Activated CD4-positive, alpha-beta T cell treated with anti-CD3 and anti-CD28 coated beads, Interleukin-2, Interleukin-4, amounts not matched to agents 100 ng/mL and 50 ng/mL, durations not matched to agents 16 hours and 8 hours (primary cell): ENCODE measurements at places on chromosomes 5 and 9.

DNA sequence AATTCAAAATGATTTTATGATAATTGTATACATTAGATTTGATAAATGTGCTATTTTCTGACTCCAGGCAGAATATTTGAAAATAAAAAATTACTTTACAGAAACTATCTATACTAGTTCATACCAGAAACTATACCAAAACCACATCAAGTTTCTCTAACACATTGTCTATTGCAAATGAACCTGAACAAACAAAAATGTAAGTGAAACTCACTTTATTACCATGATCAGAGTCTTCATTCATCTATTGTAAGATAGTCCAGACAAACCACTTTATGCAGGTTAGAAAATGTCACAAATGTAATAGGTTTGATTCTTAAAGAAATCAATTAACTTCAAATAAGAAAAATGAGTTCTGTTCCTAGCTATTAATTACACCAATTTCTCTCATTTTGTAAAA, 99.4 kb downstream of the OXCT1 start:
- no peak for DNase-seq

GRCh38 chr5:113302120-113302519, 132.7 kb downstream of the TSSK1B start:
- DNase-seq = no peak

DNA sequence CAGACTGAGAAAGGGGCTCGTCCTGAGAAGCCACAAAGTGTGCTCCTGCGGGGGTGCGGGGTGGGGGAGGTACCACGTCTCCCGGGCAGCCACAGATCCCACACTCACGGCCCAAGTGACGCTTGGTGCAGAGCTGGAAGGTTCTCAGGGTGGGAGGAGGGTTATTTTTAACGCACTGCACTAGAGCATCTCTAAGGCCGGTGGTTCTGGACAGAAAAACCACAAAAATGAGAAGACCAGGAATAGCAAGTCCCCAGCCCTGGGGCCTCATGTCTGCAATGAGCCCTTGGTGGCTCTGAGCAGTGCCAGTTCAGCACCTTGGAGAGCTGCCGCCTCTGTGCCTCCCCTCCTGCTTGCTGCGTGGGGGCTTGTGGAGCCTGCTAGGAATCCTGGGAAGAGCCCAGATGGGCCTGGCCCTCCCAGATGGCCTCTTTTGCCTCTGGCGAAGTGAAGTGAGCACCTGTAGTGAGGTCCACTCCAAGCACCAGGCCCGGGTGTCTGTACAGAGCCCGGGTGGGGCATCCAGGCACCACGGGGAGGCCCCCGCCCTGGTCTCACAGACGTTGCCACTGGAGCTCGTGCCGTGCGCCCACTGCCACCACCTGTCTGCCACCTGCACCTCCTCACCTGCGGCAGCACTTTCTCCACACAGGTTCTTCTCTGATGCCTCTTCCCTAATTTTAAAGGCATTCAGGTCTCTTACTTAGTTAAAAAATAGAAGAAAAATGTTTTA, 48.9 kb upstream of the CACNA1B start:
- DNase-seq = no peak

DNA sequence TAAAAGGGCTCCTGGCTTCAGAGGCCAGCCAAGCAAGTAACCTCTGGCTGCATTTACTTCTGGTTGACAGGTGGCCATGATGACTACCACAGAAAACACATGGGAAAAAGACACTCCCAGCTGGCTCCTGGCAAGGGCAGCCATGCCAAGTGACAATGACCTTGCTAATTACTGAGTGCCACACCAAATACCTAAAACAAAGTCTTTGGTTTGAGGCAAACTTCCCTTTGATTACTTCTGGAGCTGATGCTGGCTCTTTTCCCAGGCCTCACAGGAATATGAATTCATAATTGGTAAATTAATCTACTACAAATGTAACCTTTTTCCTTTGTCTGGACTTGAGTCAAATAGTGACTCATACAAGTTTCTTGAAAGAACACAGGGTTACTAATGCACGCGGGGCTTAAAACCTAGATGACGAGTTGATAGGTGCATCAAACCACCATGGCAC, 61.0 kb downstream of the LPAR1 start:
- DNase-seq = no peak

GRCh38 chr5:54867310-54867944, 118.0 kb downstream of the ESM1 start:
- DNase-seq = peak; percentile 55

- DNase-seq = no peak
Measured at GRCh38 chr9:121218357-121219027, 16.8 kb upstream of the RAB14 start.

- DNase-seq = no peak
Measured at GRCh38 chr9:21902136-21902535, 92.1 kb downstream of the CDKN2A start.

DNA sequence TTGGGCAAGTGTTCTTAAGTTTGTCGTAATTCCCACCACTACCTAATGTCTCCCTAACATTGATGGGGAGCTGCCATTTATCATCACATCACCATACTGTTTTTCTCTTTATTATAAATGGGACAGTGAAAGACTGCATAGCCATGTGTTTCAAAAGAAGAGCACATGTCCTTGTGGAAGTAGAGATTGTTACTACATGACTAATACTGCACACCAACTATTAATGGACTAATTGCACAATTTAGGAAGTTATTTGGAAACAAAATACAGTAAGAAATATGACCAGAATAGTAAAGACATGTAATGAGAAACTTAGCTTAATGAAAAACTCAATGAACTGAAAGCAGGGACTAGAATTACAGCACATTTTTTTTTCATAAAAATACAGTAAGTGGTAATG, 12.0 kb upstream of the ELOVL7 start:
- DNase-seq = no peak

GRCh38 chr9:15743512-15743911, 190.7 kb downstream of the CCDC171 start:
- DNase-seq = no peak

GRCh38 chr9:137317021-137317717, 15.1 kb upstream of the NRARP start:
- no peak for DNase-seq

DNA sequence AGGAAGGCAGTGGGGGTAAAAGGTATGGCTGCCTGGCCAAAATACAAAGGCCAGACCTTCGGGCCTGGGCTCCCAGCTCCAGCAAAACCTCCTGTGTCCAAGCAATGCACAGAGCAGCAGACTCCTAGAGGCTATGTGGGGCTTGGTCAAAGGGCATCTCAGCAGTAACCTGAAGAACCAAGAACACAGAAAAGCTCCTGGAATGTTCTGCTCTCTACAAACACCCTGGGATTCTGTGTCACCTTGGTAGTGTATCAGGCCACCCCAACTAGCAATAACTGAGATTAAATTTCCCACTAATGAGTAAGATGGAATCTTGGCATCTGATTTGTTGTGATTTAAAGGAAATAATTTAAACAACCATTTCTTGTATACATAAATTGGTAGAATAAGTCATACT, 158.6 kb downstream of the GLIS3 start:
- no peak for DNase-seq

DNA sequence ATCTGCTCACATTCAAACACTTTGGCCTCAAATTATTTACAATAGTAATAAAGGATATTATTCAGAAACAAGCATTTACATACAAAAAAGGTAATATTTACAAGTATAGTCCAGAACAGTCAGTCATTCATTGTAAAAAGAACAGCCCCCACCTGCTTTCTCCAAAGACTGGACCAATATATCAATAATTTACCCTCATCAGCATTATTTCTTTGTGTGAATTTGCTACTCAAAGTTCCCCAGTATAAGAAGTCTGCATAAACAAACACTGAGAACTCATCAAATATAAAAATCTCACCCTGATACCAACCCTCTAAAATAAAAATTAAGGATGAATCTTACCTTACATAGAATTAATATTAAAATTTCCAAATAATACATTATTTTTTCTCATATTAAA, 267.8 kb upstream of the POU5F2 start:
- DNase-seq = no peak

- no peak for DNase-seq
Measured at GRCh38 chr5:145920542-145921210, 15.7 kb upstream of the SH3RF2 start.

DNA sequence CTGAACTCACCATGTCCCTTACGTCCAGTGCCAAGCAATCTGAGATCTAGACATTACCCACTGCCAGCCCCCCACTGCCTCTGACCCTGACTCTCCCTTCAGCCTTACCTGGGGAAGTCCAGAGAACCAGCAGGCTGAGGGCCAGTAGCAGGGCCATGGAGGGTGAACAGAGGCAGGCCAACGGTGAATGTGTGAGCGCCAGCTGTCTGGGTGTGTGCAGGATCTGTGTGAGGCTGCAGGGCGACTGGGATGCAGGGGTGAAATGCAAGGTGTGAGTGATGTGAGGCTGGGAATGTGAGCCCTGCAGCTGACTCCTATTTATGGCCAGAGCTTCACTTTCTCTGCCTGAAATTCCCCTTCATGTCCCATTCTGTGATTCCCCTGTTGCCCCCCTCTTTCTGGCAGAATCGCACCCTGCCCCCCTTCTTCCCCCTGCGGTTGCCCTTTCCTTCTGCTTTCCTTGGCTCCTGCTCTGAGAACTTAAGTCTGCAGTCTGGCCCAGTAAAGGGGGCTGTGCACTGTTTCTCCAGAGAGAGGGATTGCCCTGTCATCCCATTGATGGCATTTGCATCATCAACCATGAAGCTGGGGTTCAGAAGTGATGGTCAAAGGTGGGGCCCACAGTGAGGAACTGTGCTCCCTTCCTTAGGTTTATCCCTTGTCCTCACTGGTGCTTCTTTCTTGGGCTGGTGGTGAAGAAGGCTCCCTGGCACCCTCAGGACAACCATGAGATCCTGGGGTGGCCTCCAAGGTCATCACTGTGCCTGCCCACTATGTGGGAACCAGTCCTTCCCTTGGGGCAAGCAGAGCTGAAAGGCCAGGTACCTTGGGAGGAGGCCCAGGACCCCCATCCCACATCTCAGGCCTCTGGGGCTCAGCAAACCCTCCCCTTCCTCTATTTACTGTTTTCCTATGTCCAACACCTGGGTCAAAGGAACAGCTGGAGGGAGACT, at the start of gene CCL19:
Gene CCL19, minus strand, starts transcription at position 294 of the 953 bp plus-strand sequence. Its CDS starts 137 bp downstream, at position 157.
- no peak for DNase-seq

DNA sequence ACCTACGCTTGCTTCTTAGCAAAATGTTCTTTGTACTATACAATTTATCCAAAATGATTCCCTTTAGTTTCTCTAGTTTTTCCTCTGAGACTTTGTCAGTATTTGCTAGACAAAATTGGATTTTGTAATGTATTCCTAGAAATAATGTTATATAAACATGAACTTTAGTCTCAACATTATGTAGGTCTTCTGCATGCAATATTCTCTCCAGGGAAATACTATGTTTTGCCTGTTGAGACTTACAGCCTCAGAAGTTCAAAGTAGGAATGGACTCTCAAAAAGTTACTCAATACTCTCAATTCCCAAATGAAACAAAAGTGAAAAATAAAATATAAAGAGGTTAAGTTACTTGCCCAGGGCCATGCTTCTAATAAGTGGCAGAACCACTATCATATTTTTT, 24.8 kb upstream of the SMC2 start:
- DNase-seq = no peak

GRCh38 chr5:73215891-73216610, 43.1 kb downstream of the TMEM174 start:
- DNase-seq = peak; percentile 64

DNA sequence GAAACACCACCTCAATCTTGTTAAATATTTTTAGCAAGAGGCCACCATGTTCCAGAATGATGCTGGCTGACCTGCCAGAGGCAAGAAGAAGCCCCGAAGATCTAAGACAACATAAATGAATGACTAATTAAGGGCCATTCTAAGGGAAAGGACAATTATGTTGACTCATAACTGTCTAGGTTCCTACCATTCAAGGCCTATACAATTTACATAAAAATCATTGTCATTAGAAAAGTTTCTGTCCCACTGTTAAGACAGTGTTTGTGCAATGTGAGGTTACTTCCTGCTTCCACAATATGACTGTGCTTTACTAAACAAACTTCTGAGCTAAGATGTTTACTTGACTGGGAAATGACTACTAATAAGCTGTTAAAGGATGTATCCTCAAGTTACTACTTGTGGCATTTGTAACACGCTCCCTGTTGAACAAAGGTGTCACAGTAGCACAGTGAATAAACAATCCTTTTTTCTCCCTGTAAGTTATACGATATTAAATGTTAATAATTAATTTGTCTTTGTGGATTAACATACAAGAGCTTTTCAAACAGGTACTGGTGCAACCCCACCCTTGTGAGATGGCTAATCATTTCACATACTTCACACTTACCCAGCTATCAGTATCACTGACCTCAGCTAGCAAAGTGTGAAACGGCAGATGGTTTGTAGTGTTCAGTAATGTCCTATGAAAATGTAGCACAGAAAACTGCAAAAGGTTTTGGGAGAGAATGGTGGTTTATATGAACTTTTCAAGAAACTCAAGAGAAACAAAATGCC, 195.8 kb downstream of the EFNA5 start:
- peak; percentile 12 for DNase-seq

- DNase-seq = no peak
Measured at GRCh38 chr9:74172874-74173273, 324.3 kb upstream of the RORB start.

DNA sequence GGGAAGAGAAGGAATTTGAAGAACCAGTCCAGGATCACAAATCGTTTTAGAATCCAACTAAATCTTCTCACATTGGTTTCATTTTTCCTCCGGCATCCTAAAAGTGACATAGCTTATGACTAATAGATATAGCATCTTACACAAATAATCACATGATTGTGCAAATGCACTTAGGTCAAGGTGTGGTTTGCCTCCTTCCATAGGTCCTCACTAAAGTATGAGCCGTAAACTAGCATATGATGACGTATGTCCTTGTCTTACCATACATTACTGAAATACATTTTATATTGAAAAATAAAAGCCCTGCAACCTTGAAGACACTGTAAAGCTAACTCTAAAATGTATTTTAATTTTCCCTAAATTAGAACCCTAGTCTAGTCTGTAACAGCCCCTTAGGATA, 362.7 kb upstream of the ADAMTS16 start:
- DNase-seq = no peak

DNA sequence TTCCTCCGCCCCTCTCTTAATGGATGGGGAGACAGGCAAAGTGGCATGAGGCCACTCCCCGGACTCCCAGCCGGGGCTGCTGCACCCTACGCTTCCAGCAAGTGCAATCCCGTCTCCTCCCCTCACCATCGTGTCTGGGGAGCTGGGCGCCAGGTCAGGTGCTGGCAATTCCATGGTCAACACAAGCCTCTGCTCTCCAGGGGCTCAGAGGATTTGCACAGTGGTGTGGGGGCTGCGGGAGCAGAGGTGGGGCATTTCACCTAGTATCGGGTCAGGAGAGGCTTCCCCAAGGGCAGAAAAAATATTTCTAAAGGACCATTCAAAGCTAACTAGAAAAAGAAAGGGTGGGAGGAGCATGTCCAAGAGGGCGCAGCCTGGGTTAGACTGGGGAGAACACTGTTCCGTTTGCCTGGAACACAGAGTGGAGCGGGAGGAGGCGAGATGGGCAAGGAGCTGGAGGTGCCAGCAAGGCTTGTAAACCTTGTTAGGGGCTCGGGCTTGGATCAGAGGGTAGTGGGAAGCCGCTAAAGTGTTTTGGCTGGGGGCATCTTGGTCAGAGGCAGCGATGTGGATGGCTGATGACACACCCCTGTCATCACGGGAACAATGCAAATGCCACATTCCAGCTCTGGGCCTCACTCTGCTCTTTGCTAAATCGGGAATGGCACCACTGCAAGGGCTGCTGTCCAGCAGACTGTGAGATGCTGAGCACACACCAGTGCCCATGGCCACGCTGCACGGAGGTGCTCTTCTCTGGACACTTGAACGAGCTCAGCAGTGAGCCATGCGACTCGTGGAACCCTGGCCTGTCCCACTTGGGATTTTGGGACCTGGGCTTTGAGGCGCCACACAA, 191.7 kb downstream of the CDK5RAP2 start:
- no peak for DNase-seq
